ENCODE measurements at places on chromosomes 5 and 9.

GRCh38 chr9:79829566-79830302 is 258.0 kb downstream of the TLE4 start:
- no peak for DNase-seq

DNA sequence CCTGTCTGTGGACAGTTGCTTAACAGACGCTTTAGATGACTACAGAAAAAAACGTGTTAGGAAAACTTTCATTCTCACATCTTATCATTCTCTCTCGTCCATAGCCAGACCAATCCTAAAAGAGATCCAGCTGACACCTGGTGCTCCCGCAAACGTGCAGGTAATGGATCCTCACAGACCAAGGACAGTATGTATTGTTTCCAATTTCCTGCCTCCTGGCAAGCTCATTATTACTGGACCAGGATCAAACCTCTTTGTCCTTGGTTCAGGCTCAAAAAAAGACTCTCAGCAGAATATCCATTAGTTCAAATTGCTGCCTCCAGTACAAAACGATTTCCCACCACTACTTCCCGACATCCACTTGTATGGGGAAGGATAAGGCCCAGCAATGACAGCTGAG is 62.4 kb downstream of the SERINC5 start:
- DNase-seq, result no peak

- no peak for DNase-seq
Observed at GRCh38 chr9:84062538-84062937, 81.9 kb downstream of the RMI1 start.

DNA sequence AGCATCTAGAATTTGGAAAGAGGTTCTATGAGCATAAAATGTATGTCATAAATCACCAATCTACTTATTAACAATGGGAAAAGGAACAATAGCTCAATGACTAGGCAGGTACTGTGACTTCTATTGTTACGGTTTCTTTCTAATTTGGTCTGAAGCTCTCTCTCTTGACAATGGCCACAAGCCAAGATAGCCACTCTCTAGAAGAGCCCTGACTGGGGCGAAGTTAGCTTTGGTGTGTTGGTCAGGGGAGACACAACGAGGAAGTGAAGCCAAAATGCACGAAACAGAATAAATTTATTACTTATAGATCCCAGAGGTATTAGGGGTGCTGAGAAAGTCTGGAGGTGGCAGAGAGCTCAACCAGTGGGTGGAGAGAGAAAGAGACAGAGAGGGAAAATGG is 9.4 kb upstream of the RAD23B start:
- no peak for DNase-seq

GRCh38 chr5:52660621-52661020 is 127.1 kb upstream of the ITGA1 start:
- no peak for DNase-seq
